ENCODE measurements at places on chromosomes 5 and 9.
A peak's percentile ranks its signal among the peaks of the same experiment; 100 is the strongest.

- no peak for DNase-seq
Observed at GRCh38 chr5:147818290-147818689, 13.2 kb downstream of the SPINK1 start.

GRCh38 chr5:120151825-120152224, 312.3 kb upstream of the PRR16 start:
- DNase-seq: no peak

- no peak for DNase-seq
Observed at GRCh38 chr5:174553556-174553955, 170.8 kb upstream of the MSX2 start.

GRCh38 chr5:173902743-173903142, 14.6 kb downstream of the CPEB4 start:
- DNase-seq: no peak

- no peak for DNase-seq
Observed at GRCh38 chr9:118336250-118336942, 632.2 kb downstream of the TLR4 start.

GRCh38 chr5:5270958-5271785, 131.0 kb downstream of the ADAMTS16 start:
- no peak for DNase-seq

DNA sequence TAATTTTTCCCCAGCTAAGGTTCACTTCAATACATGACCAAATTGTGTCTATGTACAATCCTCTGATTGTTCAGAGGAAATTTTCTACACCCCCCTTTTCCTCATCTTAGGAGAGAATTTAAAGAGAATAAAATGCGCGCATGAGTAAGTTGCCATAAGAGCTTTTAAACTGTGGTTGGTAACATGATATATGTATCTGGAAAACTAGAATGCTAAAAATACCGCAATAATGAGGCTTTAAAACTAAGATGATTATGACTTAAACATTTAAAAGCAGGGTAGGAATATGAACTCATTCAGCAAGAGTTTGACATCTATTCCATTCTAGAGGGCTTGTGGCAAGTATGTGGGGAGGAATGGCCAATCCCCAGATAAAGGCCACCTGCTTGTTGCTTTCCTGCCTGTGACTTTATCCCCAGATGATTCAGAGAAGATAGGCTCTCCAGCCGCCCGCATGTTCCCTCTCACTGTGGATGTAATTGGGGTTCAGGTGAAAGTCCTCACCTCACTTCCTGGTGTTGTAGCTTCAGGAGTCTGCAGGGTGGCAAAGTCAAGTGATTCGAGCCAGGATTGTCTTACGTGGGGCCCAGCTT, 26.5 kb upstream of the BASP1 start:
- DNase-seq: no peak

- DNase-seq: no peak
Observed at GRCh38 chr9:88926781-88927505, 64.3 kb upstream of the S1PR3 start.

GRCh38 chr5:156497804-156498208, 170.8 kb downstream of the SGCD start:
- no peak for DNase-seq

- no peak for DNase-seq
Observed at GRCh38 chr9:2493109-2493508, 128.5 kb upstream of the VLDLR start.

DNA sequence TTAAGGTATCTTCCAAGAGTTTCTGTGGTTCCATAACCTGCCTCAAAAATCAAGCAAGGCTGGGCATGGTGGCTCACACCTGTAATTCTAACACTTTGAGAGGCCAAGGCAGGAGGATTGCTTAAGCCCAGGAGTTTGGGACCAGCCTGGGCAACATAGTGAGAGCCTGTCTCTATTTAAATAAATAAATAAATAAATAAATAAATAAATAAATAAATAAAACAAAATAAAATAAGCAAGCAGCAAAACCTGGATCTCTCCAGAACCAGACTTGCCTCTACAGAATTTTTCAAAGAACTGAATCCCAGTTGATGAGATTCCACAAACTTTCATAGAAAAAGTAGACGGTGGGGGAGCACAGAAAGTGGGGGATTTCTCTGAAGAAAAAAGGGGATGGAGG, 12.3 kb downstream of the SERINC5 start:
- no peak for DNase-seq

GRCh38 chr9:92961627-92962302, 14.4 kb downstream of the FGD3 start:
- no peak for DNase-seq

DNA sequence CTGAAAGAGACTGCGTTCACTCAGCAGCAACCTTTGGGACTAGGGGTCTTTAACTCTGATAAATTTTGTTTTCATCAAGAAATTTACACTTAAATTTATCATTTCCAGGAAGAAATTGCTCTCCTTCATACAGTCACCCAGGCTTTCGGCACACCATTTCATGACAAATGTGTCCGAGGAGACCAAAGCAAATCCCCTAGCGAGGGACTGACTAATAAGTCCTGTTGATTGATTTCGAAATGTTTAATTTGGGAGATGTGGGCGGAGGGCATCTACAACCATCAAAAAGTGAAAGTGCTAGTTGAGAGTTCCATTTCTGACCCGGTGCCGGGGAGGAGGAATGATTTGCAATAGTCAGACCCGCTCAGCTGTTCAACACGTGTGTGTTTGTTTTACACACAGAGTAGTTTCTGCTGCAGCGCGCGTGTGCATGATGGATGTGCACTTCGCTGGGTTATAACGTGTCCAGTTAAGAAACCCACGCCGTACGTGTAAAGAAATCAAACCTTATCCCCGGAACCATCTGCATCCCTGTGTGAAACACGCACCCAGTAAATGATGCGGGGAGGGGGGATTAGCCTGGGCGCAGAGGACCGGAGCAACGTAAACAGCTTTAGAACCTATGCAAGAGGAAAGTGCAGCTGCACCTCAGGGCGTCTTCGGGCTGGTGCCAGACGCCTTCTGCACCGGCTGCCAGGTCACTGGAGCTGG, 845 bp upstream of the NR4A3 start:
- DNase-seq: peak; percentile 34

GRCh38 chr5:94694671-94695070, 76.2 kb downstream of the SLF1 start:
- DNase-seq: no peak

DNA sequence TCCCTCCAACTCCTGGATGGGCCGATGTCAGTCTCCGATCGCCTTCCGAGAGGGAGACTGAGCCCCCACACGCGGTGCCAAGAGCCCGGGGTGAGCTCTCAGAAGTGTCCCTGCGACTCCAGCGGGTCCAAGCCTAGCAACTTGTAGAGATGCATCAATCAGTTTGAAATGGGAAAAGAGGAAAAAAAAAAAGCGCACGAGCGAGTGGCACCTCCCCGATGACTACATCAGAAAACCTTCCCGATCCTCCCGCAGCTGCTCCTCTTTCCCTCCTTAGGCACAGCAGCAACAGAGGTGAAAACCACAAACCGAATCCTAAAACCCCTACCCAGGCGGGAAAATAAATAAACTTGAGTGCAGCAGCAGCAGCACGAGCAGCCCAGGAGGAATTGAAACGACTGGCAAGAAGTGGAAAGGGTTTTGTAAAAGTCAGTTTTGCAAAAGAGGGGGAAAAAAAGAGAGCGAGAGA, 1.0 kb upstream of the EFNA5 start:
- DNase-seq: no peak

DNA sequence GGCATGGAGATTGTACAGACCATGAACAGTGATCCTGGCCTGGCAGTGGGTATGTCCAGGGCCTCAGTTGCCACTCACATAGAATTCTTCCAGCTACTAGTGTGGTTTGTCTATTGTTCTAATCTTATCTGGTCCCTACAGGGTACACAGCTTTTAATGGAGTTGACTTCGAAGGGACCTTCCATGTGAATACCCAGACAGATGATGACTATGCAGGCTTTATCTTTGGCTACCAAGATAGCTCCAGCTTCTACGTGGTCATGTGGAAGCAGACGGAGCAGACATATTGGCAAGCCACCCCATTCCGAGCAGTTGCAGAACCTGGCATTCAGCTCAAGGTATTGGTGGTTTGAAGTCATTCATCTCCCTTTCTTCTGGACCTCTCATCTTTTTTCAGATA, 43.8 kb downstream of the THBS4 start:
- DNase-seq: no peak

- DNase-seq: no peak
Observed at GRCh38 chr5:147336876-147337275, 102.0 kb downstream of the STK32A start.

DNA sequence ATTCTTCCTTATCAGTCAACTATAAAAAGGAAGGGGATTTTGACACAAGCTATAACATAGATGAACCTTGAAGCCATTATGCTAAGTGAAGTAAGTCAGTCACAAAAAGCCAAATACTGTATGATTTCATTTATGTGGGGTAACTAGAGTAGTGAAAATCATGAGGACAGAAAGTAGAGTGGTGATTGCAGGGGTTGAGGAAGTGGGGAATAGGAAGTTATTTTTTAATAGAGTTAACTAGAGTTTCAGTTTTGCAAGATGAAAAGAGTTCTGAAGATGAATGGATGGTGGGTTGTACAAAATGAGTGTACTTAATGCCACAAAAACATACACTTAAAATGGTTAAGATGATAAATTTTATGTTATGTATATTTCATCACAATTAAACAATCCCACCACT, 65.4 kb upstream of the FAM174A start:
- DNase-seq: no peak

DNA sequence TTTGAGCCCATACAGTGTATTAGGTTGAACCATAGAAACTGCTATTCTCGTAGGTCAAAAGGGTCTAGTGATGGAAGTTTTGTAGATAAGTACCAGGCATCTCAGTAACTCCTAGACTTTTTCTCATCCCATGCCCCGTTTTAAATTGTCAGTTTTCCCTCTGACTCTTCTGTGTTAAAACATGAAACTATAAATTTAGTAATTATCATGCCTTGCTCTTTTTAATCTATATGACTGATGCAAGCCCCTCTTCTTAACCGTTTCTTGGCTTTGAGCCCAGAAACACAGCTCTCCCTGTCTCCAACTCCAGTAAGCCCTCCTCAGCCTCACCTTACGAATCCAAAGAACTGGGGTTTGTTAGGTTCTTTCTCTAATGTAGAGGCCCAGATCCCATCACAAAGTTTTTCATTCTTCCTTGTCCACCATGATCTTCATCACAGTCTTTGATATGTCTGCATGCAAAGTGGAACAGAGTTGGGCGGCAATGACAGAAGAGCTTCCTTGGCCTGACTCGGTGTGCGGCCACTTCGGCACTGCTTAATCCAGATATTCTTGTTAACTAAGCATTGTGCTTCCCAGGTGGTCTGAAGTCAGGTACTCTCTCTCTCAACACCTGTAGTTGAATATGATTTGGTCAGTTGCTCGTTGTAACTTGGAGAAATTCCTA, 21.1 kb downstream of the RGMB start:
- DNase-seq: no peak

DNA sequence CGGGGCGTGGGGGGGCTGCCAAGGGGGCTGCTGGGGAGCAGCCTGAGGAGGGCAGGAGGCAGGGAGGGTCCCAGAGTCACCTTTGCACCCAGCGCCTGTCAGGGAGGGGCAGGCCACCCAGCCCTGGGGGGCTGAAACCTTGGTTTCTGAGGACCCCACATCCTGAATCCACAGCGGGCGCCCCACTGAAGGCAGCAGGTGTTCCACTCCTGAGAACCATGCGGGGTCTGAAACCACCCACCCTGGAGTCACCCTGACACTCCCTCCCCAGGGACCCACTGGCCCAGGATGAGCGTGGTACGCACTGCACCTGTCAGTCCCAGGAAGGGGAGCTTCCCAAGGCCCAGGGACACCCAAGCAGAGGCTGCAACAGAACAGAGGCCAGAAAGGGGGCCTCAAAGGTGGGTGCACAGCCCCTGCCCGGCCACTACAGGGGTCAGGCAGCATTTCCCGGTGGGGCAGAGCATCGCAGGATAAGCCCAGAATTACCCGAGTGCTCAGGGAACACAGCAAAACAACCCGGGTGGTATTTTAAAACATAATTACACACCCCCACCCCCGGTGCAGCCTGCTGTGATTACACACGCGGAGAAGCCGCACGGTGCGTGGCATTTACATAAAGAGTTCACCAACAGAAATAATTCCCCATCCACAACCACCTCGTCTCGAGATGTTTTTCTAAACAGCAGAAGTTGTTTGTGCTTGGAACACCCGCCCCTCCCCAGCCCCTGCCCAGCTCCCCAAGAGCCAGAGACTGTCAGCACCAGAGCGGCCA, 57.3 kb upstream of the UBAC1 start:
- DNase-seq: no peak

DNA sequence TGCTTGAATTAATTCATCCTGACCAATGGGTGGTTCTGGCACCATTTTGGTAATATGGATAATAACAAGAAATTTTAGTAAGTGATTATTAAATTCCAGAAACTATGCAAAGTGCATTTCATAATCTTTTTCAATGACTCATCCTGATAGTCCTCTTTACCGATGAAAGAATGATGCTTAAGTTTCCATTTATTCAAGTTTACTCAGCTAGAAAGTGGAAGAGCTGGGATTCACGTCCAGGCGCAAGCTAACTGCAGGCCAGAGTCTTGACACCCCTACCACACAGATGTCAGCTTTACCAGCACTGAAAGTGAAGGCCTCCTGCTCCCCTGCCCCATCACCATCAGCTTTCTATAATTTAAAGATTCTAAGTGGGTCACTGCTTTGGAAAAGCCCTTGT, 493.5 kb upstream of the WWC1 start:
- DNase-seq: no peak

- no peak for DNase-seq
Observed at GRCh38 chr5:171391996-171392577, 4.4 kb downstream of the NPM1 start.

DNA sequence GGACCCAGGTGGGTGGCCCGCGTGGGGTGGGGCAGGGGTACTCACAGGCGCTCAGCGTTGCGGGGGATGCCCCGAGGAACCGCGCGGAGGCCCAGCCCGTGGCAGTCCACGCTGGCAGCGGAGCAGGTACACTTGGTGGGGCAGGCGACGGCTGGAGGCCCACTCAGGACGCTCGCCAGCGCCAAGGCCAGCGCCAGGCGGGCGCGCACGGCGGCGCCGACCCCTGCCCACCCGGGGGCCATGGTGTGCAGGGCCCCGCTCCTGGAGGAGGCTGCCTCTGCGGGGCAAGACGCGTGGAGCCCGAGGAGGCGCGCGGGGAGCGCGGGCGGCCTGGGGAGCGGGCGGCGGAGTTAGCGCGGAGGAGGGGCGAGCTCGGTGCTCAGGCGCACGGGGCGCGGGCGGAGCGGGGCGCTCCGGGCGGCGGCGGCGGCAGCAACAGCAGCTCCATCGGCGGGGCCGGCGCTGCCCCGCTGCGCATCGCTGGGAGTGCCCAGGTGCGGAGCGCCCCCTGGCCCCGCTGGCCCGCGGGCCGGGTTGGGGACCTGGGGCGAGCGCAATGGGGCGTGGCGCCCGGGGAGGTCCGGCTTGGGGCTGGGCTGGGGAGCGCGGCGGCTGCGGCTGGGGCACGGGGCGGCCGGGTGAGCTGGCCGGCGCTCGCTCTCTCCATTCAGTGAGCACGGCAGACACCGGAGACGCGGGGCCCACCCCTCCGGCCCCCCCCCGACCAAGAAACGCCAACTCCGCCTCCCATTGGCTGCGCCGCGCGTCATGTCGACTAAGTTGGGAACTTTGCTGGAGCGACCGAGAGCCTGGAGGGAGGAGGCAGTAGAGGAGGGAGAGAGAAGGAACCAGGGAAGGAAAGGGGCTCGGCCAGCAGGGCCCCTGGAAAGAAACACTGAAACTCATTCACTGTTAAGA, at the start of gene SLIT3:
TSS of gene SLIT3 (minus strand) at position 672 of the 918 bp plus-strand sequence. CDS start at position 242, 430 bp downstream.
- DNase-seq: no peak

GRCh38 chr9:114603248-114603647, 7.8 kb upstream of the TMEM268 start:
- no peak for DNase-seq
